ENCODE measurements at places on chromosomes 7 and 10.
A peak's percentile ranks its signal among the peaks of the same experiment; 100 is the strongest.

GRCh38 chr7:27693794-27694193 is 31.1 kb upstream of the HIBADH start:
- no peak for DNase-seq

DNA sequence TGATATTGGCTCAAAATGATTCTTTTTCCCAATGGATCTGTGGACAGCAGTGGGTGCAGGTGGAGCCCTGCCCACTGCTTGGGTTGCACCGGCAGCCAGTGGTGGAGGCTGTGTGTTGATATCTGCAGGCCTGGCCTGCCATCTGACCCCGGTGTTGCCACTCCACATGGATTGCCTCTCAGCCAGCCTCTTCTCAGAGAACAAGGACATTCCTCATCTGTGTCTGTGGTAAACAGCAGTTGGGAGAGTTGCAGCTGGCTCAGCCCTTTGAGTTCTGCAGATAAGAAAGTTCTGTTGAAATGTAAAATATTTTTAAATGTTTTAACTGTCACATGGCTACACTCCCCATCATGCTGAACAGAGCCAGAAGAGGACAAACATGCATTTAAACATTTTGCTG is 374.9 kb upstream of the CELF2 start:
- no peak for DNase-seq

DNA sequence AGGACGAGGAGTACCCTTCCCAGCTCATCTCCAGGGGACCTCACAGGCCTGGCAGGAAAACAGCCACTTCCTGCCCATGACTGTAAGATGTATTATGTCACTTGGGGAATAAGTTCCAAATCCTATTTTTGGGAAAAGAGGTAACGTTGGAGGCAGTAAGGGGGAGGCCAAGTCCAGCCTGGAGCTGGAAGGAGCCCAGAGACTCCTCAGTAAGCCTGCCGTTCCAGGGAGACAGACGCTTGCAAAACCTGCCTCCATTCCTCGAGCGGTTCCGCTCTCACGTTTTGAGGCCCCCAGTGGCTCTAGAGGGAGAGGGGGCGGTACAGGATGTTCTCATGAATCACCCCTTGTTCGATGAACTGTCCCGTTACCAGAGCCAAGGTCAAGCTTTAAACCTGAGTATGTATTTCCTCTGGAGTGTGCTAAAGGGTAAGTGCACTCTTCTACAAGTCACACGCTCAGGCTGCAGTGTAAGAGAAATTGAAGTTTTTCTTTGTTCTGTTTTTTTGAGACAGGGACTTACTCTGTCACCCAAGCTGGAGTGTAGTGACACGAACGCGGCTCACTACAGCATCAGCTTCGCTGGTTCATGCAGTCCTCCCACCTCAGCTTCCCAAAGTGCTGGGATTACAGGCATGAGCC is 45.5 kb upstream of the CYTH3 start:
- DNase-seq = no peak

- no peak for DNase-seq
Measured at GRCh38 chr7:158318511-158318913, 269.1 kb downstream of the PTPRN2 start.

DNA sequence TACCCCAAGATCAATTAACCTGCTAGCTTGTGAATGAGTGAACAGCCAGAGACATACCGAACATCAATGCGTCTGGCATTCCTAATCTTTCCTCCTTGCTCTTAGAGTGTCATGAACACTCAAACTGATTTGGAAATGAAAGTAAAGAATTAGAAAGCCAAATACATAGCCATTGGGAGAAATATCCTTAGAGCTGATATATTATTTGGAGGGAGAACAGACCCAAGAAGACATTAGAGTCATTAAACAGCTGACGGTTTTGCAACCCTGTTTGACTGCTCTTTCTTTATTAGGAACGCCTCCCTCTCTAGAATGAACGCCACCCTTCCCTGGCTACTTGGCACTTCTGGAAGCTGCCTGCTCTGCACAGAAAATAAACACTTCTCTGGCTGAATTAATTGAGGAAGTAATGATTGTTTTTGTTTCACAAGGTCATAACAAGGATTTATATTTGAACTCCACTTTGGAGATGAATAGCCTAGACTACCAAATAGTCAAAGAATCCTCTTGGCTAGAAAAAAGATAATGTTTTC is 42.8 kb downstream of the CTTNBP2 start:
- DNase-seq = no peak

- DNase-seq = no peak
Measured at GRCh38 chr7:138924501-138925225, 56.5 kb downstream of the KIAA1549 start.

- peak; percentile 41 for DNase-seq
Measured at GRCh38 chr7:119175911-119176627, 951.6 kb downstream of the ANKRD7 start.

- DNase-seq = no peak
Measured at GRCh38 chr10:113158183-113158582, 208.1 kb downstream of the TCF7L2 start.

DNA sequence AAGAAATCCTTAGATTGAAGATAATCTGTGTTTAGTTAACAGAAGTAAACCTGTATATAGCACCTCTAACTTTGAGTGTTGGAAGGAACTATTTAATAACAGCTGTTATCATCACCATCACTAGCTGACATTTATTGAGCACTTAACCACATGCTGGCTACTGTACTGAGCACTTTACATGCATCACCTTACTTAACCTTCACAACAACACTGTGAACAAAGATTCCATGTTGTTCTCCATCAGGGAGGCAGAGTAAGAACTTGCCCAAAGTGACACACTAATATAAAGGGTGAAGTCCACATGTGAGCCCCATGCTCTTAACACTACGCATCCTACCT is 182.2 kb downstream of the ST7 start:
- DNase-seq = no peak

DNA sequence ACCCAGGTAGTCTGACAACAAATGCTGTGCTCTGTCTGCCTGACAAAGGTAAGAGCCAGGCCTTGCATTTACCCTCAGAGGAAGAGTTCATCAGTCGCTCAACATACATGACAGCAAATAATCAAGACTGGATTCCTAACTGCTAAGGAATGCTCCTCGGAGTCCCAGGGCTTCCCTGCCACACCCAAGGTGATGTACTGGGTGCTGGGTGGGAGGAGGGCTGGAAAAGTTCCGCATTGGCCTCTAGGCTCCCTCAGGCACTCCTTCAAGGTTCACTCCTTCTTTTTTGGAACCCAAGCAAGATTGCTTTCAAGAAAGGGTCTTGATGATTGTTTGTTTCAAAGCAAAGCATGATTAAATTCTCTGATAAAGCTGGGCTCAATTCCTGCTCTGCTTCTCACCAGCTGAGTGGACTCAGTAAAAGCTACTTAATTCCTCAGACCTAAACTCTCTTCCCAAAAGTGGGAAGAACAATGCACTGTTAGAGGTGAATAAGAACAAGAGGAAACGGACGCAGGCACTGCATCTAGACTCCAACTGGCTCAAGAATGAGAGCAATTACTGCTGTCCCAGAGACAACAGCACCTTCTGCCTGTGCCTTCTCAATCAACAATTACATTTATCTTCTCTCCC is 173.5 kb downstream of the ELMO1 start:
- no peak for DNase-seq

DNA sequence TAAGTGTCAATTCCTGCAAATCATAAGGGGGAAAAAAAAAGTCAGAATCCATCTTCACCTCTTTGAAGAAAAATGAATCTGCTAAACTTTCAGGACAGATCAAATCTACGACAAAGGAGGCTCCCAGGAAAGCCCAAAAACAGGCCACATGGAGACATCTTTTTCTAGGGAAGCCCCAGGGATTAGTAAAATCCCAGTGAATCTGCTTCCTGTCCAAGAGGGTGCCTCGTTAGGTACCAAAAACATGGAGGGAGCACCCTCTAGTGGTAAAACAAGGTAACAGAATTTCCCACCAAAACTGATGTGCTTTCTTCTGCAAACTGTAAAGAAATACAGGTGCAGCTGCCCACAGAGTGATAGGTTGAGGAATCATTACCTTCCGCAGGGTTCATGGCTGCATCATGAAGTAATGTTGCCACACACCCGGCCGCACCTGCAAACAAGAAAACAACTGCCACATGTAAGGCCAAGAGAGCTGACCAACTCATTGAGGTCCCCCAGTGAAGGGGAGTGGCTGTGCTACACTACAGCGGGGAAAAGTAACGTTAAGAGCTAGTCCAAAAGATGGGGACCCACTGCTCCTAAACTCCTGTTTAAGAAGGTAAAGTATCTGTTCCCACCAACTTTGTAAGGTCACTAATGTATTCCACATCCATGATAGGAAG is 7.9 kb downstream of the SLC25A28 start:
- peak; percentile 48 for DNase-seq

DNA sequence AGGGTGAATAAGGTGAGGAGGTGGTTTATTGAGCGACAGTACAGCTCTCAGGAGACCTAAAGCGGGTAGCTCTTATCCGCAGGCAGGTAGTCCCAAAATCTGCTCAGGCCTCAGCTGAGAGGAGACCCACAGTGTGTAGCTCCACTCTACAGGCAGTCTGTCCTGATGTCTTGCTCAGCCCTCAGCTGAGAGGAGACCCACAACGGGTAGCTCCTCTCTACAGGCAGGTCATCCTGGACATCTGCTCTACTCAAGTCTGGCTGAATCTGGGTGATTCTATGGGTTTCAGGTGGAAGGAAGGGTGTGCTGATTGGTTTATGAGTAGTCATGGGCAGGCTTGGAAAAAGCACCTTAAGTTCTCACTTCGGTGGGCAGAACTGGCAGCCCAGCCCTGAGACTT is 55.6 kb upstream of the ABCB5 start:
- DNase-seq = no peak

- no peak for DNase-seq
Measured at GRCh38 chr10:121330563-121330962, 267.7 kb downstream of the FGFR2 start.

DNA sequence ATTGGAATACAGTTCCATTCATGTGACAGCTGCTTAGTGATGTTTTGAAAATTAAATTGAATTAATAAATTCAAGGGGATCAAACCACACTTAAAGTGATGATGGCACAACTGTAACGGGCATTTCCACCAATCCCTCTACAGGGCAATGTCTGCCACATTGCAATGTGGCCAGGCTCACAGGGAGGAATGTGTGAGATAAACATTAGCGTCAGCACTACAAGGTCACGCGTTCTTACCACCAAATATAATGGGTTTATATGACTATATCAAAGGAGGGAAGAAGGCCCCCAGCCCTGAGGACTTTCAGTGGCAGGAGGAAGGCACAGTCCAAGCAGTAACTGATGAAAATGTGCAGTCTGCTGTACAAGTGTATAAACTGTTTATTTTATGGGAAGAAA is 31.1 kb upstream of the CELF2 start:
- no peak for DNase-seq

DNA sequence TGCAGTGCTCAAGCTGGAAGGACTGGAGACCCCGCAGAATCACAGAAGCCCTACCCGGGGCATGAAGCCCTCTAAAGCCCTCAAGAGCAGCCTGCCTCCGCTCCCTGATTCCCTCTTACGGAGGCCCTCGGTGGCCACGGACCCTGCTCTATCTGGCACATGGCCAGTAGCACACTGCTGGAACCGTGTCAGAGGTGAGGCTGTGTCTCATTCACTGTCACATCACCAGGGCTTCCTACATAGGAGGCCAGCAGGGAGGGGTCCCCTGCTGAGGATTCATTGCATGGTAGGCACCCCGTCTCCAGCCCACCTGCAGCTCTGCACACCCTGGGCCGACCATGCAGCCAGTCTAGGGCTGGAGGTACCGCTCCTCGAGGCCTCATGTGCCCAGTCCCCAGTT is 259.2 kb downstream of the TNS3 start:
- no peak for DNase-seq

- no peak for DNase-seq
Measured at GRCh38 chr7:72760602-72761001, 67.4 kb downstream of the TYW1B start.

DNA sequence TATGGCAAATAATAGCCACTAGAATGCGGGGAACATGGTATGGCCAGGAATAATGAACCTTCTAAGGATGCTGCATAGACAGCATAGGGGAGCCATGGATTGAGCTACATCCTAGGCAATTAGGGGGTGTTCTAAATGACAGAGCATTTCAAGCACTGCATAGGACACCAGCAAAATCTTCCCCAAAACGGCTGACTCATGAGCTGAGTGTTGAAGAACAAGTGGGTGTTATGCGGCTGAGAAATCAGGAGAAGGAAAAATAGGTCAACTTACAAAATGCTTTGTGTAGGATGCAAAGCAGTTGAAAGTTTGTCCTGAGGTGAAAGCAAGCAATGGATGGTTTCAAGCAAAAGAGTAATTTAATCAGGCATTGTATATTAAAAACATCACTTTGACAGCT is 1023.5 kb upstream of the C7orf33 start:
- DNase-seq = no peak

- DNase-seq = no peak
Measured at GRCh38 chr10:43680035-43680434, 31.4 kb upstream of the ZNF32 start.

- DNase-seq = no peak
Measured at GRCh38 chr7:108813251-108814014, 243.8 kb downstream of the DNAJB9 start.

GRCh38 chr7:116876664-116877442 is 14.5 kb downstream of the CAPZA2 start:
- DNase-seq = no peak

DNA sequence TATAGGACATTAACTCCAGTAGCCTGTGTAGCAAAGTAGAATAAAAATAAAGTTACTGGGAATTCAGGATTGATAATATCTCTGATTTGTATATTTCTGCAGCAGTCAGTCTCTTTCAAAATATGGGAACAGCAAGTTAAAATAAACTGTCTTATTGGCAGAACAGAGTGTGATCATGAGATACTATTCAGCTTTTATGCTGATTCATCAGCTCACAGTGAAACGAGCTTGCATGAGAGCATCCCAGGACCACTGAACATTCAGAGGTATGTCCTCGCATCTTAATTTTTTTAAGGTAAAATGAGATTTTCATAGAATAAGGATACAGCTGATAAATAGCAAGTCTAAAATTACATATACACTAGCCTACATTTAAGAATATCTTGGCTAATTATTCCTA is 282.5 kb upstream of the MYO3A start:
- DNase-seq = no peak

GRCh38 chr10:20893297-20893696 is 3.8 kb downstream of the NEBL start:
- no peak for DNase-seq

- no peak for DNase-seq
Measured at GRCh38 chr10:72068901-72069446, 19.4 kb downstream of the SPOCK2 start.

GRCh38 chr7:1561036-1561940 is 5.3 kb upstream of the TMEM184A start:
- DNase-seq = no peak

DNA sequence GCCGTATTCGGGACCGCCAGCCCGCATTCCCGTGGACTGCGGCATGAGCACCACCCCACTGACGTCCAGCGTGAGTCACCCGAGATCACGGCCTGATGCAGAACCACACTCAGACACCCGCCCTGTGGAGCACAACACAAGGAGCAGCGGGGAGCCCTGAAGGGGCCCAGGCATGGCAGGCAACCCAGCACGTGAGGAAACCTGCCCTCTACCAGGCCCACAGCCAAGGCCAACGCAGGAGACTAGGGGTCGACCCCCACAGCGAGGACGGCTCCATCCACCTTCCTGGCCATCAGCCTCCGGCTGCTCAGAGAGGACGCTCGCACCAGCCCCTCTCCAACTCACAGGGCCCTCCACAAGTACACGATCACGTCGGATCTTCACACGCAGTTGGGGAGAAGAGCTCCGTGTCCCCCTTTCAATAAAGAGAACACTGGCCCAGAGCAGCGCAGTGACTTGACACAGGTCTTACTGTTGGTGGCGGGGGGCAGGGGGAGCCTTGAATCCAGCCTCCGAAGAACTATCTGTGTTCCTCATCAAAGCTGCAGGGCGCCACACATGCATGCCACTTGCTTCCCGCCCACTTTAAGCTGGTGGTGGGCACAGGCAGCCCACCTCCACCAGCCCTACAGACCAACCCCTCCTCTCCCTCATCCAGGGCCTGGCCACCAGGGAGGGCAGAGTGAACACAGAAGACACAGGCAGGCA is 22.0 kb downstream of the MAD1L1 start:
- no peak for DNase-seq

Data from Panc1 (cell line).